MG63 (cell line): ENCODE measurements at places on chromosomes 1 and 21.

DNA sequence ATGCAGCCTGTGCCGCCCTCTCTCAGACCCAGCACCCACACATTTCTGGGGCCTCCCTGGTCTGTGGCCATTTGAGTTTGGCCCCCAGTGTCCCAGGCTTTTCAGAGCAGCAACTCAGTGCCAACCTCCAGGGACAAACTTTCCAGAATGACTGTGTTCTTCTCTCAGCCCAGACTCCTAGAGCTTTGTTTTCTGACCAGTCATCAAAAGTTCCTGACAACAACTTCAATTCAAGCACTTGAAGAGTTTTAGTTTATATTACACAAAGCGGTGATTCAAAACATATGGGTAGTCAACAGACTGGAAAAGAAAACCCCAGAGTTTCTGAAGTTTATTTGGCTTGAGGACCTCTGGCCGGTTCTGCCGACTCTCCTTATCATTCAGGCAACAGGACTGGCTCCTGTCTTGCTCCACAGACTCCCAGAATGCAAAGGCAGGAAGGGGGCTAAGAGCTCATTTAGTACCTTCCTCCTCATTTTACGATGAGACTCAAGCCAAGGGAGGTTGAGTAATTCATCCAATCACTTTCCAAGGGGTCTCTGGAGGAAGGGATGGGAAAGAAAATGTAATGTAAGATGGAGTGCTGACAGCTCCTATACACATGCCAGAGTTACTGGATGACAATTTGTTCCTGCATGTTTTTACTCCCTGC lies 27.0 kb upstream of the TIAM1 start:
- DNase-seq: peak; percentile 15

DNA sequence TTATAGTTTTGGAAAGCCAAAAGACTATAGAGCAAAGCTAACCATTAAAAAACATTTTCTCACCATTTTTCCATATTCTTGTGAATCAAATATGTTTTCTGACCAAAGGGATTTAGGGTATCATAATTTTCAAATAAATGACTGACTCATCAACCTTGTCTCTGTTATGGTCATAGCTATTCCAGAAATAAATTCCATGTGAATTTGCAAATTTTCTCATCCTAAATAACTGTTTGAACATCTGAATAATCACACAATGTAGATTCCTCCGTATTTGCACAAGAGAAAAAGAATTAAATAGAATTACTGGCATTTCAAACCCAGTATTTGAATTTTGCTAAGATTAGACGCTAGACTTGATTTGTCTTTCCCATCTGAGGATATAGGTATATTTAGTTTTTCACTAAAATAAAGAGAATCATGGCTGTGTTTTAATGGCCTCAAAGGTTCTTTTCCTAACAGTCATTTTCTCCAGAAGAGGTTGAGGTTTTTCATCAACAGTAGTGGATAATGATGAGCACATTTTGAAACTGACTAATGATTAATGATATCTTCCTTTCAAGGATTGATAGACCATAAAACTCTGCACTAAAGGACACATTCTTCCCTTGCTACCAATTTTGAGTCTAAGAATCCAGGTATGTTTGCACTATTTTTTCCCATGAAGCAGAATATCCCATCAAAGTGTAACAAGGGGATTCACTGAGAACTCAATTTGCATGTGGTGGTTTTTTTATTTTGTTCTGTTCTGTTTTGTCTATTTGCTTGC lies 9.5 kb upstream of the DUSP23 start:
- DNase-seq: no peak

DNA sequence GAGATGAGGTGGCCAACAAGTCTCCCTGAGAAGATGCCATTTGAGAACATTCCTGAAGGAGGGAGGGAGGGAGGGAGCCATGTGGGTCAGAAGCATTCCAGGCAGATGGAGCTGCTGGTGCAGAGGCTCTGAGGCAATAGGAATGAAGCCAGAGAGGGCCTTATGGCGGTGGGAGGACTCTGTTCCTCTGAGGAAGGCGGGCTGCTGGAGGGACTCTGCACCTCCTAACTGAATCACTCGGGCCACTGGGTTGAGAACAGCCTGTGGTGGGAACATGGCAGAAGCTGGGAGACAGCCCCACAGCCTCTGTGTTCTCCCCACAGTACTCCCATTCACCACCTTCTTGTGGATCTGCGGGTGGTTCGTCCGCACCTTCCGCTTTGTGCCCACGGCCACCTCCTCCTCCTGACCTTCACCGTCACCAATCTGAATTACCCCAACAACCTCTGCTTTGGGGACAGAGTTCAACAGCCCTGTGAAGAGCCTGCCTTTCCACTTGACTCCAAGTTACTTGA lies 2.4 kb upstream of the TMEM125 start:
- no peak for DNase-seq

GRCh38 chr1:9110669-9111356 lies 18.1 kb downstream of the GPR157 start:
- peak; percentile 74 for DNase-seq

DNA sequence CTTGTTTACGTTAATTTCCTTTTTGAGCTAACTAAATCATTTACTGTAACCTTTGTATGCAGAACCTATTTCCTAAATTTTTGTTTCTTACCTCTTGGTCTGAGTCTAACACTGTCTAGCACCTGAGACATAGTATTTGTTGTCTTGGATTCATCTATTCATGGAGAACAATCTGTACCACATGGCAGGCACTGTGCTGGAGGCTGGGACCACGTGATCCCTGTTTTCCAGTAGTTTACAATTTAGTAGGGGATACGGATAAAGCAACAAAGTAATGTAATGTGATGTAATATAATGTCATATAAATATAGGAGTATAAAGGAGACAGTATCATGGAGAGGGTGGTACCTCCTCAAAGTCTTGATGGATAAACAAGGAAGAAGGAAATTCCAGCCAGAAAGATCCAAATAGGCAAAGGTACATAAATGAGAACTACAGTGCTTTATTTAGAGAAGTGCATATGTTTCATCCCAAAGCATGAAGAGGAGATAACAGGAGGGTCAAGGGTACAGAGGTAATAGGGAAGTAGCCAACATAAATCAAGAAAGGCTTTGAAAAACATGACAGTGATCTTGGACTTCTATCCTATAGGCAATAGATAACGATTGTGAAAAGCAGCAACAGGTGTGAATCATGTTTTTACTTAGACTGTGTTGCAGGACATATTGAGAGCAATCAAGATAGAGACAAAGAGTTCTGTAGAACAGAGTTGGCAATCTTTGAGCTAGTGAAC lies 25.9 kb upstream of the CLCA4 start:
- no peak for DNase-seq

DNA sequence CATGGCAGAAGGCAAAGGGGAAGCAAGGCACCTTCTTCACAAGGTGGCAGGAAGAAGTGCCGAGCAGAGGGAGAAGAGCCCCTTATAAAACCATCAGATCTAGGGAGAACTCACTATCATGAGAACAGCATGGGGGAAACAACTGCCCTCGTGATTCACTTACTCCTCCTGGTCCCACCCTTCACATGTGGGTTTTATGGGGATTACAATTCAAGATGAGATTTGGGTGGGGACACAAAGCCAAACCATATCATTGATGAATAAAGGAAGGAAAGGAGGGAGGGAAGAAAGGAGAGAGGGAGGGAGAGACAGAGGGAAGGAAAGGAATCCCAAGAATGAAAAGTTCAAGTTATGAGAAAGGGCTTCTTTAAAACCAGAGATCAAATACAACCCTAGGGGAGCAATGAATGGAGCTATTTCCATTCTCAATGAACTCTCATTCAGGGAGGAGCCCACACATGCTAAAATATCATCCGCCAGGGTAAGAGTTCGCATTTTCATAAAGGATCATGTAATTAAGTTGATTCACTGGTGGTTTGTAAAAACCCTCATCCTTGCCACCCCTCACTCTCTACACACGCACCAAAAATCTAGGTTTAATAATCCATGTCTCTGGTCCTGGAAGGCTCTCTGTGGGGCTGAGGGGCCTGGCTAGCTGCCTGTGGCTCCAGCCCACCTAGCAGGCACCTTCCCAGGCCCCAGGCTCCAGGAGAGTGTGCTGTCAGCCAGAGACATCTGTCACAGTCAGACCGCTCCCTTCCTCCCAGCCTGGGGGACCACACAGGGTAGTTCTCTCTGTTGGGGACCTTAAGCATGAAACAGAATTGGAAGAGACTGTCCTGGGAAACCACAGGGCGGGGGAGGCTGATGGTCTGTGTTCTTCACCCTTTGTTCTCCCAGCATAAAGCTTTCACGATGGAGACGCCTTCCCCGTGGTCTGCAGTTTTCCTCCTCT lies 94.0 kb downstream of the CCDC185 start:
- no peak for DNase-seq

GRCh38 chr1:224486801-224487583 lies 52.4 kb upstream of the WDR26 start:
- DNase-seq: no peak

DNA sequence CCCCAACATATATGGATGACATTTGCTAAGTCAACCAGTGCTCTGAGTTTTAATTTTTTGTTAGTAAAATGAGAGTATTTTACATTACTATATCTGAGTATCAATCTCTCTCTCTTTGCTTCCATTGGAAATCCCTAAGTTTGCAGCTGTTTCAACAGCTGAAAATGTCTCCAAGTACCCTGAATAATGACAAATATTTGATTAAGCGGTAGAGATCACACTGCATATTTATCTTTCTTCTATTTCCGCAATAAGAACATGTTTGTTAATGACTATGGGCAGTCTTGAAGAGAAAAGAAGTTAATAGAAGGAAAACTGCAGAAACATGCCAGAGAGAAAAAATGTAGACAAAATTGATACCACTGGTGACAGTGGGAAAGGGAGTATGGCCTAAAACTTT lies 1117.5 kb downstream of the NCAM2 start:
- DNase-seq: no peak

GRCh38 chr1:15493869-15494390 lies 18.0 kb downstream of the CELA2B start:
- DNase-seq: no peak

GRCh38 chr1:40886318-40887011 lies 24.3 kb upstream of the CITED4 start:
- no peak for DNase-seq

GRCh38 chr1:71014178-71014579 lies 33.4 kb downstream of the PTGER3 start:
- DNase-seq: no peak

DNA sequence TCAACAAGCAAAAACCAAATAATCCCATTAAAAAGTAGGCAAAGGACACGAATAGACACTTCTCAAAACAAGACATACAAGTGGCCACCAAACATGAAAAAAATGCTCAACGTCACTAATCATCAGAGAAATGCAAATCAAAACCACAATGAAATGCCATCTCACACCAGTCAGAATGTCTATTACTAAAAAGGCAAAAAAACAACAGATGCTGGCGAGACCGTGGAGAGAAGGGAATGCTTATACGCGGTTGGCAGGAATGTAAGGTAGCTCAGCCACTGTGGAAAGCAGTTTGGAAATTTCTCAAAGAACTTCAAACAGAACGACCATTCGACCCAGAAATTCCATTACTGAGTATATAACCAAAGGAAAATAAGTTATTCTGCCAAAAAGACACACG lies 145.1 kb upstream of the EDN2 start:
- DNase-seq: no peak

GRCh38 chr1:43048601-43049011 lies 89.9 kb upstream of the SLC2A1 start:
- DNase-seq: peak; percentile 90
